CD4-positive, alpha-beta T cell treated with Interleukin-2 at 100 ng/mL for 4 hours (primary cell): ENCODE measurements at places on chromosomes 16 and 17.

GRCh38 chr17:62693616-62694409 lies 66.3 kb downstream of the MRC2 start:
- DNase-seq, result no peak

DNA sequence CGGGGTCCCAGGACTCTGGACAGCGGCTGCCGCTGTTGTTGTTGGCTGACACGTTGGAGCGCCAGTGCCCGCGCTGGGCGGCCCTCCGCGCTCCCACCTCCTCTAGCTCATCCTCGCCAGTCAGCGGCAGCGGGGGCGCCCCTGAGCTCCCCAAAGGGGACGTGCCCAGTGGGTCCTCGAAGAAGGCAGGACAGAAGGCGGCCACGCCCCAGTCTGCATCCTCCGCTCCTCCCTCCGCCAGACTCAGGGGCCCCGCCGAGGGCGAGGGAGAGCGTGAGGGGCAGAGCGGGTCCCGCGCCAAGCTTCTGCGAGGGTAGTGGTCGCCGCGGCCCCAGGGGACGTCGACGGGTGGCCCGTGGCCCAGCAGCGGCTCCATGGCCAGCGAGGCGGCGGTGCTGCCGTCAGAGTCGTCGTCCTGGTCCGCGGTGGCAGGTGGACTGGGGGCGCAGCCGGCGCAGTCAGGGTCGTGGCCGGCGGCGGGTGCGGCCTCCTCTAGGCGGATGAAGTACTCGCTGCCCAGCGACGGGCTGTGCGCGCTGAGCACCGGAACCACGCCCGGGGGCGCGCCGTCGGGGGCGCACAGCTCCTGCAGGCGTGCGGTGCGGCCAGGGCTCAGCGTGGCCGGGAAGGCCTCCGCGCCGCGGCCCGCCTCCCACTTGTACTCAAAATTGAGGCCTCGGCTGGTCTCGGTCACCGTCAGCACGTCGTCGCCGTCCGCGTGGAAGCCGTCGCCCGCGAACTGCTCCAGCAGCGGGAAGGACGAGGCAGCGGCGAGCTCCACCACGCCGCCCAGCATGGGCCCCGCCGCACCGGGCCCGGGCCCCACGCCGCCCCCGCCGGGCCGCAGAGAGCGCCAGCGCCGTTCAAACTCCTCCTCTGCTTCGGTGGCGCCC lies 43.2 kb upstream of the PVALEF start:
- DNase-seq, result no peak

DNA sequence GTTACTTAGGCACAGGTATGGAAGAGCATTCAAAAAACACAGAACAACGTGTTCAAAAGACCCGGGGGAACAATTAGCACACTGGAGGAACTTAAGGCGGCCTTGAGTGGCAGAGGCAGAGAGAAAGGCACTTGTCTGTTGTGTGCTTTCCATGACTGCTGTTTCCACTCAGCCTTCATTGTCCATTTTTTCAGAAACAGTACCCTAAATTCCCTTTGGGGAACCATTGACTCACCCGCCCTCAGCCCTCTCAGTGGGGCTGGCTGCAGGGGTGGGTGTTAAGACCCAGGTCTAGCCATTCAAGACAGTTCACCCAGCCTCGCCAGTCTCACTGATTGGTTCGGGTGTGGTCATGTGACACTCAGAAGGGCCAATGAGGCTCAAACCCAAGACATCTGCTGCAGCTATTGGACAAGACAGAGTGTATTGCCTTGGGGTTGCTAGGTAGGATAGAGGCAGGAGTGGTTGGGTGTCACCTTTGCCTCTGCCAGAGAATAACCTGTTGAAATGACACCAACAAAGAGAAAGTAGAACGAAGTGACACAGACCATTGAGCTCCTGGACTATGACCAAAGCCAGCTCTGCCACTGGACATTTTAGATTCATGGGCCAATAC lies 19.6 kb upstream of the CEP20 start:
- DNase-seq, result peak; percentile 11

- no peak for DNase-seq
Observed at GRCh38 chr17:5893741-5894140, 176.4 kb upstream of the WSCD1 start.

GRCh38 chr17:21464611-21465021 lies 88.5 kb downstream of the KCNJ12 start:
- DNase-seq, result no peak

GRCh38 chr17:7882068-7882467 lies 6.5 kb upstream of the CHD3 start:
- no peak for DNase-seq

DNA sequence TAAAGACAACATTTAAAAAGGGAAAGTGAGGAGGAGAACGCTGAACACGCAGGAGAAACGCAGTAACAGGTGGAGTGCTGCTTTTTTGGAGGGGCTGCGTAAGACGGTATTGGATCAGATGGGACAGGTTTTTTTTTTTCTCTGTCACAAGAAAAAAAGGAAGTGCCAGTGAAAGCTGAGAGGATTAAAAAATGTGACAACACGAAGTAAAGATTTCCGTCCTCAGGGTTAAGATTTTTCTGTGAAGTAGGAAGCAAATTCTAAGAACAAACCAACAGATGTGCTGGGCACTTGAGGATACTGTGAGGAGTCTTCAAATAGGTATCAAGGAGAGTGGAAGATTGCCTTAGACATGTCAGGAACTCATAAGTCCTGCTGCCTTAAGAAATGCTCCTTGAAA lies 5.8 kb upstream of the ABCA9 start:
- DNase-seq, result no peak

DNA sequence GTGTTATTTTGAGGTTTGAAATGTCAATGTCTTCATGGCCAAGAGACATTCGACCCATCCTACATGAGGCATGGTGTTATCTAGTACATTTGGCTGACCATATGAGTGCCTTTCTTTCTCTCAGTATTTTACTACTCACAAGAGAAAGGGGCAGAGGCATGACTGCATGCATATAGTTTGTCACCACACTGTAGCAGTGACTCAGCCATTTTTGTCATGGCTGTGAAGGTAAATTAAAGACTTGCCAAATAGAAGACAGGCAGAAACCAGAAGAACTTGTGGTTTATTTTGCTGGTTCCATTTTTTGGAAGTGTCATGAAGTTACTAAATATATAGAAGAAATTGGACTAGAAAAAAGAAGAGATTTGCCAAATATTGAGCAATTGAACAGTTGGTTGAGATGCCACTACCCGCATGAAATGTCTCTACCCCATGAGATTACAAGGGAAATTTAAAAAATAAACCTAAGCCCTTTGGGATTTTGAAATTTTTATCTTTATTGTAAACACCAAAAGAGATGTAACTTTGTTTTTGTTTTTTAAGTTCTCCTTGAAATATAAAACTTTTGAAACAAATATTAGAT lies 170.3 kb downstream of the CHD9 start:
- DNase-seq, result no peak

DNA sequence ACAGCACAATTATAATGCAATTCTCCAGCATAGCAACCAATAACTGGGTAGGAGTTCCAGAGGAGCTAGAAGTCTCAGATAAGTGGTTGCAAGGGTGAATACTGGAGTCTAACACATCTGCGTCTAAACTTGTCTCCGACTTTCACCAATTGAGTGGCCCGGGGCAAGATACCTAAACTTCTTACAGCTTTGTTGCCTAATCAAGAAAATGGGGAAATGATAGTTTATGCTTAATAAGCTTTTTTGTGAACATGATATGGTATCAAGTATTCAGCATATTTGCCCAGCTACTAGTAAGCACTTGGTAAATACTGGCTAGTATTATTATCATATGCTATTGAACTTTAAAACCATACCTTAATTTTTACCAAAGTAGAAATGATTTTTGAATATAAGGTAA lies 183.5 kb downstream of the KCNJ2 start:
- DNase-seq, result no peak

DNA sequence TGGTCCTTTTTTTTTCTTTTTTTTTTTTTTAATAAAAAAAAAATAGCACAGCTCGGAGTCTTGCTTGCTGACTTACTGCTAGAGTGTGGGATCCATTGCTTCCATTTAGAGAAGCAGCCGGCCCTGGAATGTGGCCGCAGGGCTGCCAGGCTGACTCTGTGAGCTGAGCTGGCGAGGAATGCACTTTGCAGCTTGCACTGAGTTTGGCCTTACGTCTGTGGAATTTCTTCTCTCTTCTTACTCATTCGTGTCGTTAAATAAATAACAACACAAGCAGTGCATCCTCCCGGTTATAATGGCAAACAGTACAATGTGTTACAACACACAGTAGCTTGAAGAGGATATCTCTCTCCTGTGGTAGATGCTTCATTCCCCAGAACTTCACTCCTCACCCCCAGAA lies 69.2 kb downstream of the PRKCB start:
- DNase-seq, result no peak

GRCh38 chr17:60941571-60941970 lies 263.9 kb downstream of the BCAS3 start:
- no peak for DNase-seq

- DNase-seq, result no peak
Observed at GRCh38 chr16:31216422-31217135, at the start of gene PYDC1. Gene PYDC1, minus strand, starts transcription at chr16:31217135. Its CDS starts 107 bp downstream, at chr16:31217028.

GRCh38 chr16:81823111-81823510 lies 44.0 kb downstream of the PLCG2 start:
- DNase-seq, result no peak

GRCh38 chr17:76968707-76969597 lies 100.7 kb downstream of the MGAT5B start:
- peak; percentile 39 for DNase-seq

DNA sequence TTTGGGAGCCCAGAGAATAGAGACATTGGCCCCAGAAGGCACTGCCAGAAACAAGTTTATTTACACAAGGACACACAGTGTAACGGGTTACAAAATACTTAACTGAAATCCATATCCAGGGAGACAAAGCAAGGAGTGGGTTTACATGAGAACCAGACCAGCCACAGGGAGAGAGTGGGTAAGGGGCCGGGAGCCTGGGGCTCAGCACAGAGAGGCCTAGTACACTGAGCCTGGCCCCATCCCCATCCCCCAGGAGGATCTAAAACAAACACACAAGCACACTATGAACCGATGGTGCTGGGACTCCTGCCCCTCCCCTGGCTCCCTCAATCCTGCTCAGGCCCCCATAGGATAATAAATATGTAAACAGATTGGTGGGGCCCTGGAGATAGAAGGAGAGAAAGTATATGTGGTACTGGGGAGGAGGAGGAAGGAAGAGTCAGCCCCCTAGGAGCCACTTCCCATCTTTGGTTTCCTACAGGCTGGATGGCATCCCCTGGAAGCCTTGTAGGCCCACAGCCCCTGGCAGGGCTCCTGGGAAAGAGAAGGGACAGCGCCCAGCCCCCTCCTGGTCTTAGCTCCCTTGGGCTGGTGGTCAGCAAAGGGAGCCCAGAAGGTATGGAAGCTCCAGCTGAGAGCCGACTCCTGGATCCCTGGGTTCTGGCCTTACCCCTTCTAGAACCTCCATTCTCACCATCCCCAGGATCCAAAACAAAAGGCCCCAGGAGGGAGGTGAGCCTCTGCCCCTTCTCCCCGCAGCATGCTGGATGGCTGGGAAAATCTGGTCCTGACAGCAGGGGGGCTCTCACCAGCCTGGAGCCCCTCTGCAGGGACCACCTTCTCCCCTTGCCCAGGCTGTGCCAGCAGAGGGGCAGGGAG lies 6.4 kb downstream of the G6PC3 start:
- no peak for DNase-seq

DNA sequence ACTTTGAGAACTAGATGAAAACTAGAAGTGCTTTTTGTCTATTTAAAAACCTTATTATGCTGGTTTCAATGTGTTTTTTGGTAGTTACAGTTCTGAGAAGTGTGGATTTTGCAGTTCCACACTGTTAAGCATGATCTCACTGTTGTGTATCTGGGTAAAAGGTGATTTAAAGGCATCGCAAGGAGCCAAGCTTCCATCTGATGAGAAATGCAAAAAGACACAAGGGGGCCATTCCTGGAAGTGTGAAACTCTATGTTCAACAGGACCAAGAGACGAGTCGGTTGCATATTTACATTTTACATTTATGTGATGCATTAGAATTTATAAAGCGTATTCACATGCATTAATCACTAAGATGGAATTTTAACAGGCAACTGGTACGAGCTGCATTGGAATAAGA lies 490.8 kb downstream of the NPIPA7 start:
- no peak for DNase-seq

- no peak for DNase-seq
Observed at GRCh38 chr16:26672206-26672605, 394.5 kb upstream of the C16orf82 start.

GRCh38 chr16:82563401-82563800 lies 63.4 kb upstream of the CDH13 start:
- DNase-seq, result no peak

- no peak for DNase-seq
Observed at GRCh38 chr17:57082441-57082840, 2.6 kb upstream of the AKAP1 start.

GRCh38 chr16:7278636-7279035 lies 54.0 kb upstream of the RBFOX1 start:
- DNase-seq, result no peak

- no peak for DNase-seq
Observed at GRCh38 chr17:9424071-9424640, 151.5 kb downstream of the STX8 start.

- DNase-seq, result peak; percentile 61
Observed at GRCh38 chr16:354971-355461, 2.5 kb upstream of the AXIN1 start.

DNA sequence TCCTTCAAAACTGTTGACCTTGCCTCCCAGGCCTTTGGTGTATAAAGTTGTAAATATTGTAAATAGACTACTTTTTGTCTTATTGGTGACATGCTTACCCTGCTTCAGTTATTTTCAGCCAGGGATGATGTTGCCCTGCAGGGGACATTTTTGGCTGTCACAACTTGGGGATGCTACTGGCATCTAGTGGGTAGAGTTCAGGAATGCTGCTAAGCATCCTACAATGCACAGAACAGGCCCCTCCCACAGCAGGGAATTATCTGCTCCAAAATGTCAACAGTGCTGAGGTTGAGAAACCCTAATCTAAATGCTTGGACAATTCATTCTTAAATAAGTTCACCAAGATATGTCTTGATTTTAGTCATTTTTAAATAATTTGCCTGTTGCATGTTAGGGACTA lies 459.8 kb downstream of the PMP22 start:
- DNase-seq, result no peak

DNA sequence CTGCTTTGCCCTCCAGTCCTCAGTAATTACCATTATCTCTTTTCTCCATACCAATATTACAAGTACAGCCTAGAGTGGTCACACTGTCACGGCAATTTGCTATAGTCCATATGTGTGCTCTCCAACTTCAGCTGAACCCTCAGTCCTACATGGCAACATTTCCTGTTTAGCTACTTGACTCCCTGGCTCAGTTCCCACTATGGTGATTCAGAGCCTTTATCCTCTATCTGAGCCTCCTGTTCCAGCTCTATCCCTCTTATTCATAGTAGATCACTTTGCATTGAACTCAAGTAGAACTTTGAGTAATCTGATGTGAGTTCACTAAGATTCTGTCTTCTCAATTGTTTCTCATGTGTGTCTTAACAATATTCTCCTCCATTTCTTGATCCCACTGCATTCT lies 43.7 kb upstream of the GOSR1 start:
- DNase-seq, result no peak

- no peak for DNase-seq
Observed at GRCh38 chr17:80096561-80097021, 4.8 kb upstream of the GAA start.

GRCh38 chr17:2905696-2906501 lies 109.7 kb downstream of the RAP1GAP2 start:
- DNase-seq, result no peak

GRCh38 chr16:10847176-10847575 lies 28.6 kb upstream of the TVP23A start:
- no peak for DNase-seq

GRCh38 chr16:11670171-11671131 lies 2.2 kb downstream of the SNN start:
- peak; percentile 27 for DNase-seq
